Activated CD8-positive, alpha-beta memory T cell treated with anti-CD3 and anti-CD28 coated beads for 24 hours (primary cell): ENCODE measurements at places on chromosomes 1 and 21.
A peak's percentile ranks its signal among the peaks of the same experiment; 100 is the strongest.

DNA sequence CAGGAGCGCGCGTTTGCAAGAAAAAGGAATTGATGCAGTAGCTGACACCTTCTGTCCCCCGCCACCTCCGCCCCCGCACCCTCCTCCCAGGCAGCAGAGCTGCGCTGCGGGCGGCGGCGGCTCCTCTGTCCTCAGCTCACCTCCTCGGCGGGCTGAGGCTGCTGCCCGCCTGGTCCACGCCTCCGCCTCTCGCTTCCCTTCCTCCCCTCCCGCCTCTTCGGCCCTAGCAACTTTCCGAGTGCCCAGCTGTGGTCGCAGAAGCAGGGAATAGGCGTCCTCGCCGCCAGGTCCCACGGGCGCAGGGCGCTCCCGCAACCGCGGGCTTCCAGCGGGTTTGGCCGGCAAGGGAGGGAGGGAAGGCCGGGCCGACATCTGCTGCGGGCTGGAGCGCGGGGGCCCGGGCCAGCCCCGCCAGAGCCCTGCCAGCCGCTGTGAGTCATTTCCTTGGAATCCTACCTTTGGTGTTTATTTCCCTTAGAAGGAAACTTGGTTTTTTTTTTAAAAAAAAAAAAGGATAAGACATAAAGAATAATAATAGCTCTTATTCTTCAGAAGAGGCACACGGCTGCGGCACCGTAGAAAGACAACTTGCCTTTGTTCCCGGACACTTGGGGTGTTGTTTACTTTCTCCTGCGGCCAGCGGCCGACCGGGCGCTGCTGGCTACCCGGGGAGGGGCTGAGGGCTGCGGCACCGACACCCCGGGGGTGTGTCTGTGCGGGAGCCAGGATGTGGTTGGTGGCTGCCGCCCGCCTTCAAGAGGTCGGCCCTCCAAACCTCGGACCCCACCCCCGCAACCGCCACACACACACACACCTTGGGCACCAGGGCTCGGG is 1.1 kb downstream of the SERTAD4 start:
- no peak for DNase-seq

- DNase-seq: no peak
Observed at GRCh38 chr1:219000631-219001030, 173.0 kb upstream of the LYPLAL1 start.

GRCh38 chr1:83725735-83726360 is 273.1 kb downstream of the TTLL7 start:
- DNase-seq: no peak

GRCh38 chr1:187203257-187203656 is 374.5 kb downstream of the PLA2G4A start:
- DNase-seq: no peak

DNA sequence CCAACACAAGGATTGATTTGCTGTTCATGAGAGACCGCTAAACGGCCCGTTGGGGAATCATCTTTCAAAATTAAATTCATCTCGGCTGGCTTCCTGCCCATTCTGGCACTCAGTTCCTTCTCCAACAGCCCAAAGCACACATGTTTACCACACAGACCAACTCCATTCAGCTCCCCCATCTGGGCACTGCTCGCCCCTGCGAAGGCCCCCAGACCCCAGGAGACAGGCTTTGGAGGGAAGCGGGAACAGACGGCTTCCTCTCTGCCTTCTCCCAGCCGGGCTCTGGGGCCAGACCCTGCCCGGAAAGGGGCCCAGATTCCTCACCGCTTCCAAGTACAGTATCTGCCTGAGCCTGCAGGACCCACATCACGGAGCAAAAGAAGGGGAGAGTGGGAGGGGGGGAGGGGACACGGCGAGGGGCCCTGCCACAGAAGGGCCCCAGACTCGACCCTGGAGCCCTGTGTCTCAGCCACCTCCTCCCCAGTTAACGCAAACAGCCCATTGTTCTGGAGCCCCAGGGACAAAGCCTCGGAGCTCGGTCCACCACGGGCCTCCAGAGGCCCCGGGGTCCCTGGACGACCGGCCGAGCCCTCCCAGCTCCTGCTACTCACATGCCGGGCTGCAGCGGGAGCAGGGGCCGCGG is 660 bp downstream of the MEGF6 start:
- DNase-seq: no peak

GRCh38 chr1:63866084-63866483 is 92.3 kb downstream of the ROR1 start:
- no peak for DNase-seq

- peak; percentile 68 for DNase-seq
Observed at GRCh38 chr1:115642168-115643072, 650 bp downstream of the VANGL1 start.
